ENCODE measurements at places on chromosomes 4 and X.
A peak's percentile ranks its signal among the peaks of the same experiment; 100 is the strongest.

GRCh38 chr4:82519776-82520175 lies 42.0 kb downstream of the TMEM150C start:
- no peak for DNase-seq

DNA sequence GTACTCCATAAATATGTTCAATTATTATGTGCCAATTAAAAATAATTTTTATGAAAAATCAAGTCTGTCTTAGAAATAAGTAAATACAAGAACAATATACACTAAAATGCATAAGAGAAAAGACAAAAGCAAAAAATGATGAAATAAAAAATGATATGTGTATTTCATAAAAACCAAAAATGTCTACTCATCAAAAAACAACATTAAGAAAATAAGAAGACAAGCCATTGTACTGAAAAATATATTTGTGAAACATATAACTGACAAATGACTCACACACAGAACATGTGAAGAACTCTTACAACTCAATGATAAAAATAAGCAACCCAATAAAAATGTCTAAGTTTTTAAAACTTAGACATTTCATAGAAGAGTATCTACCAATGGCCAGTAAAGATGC lies 34.1 kb upstream of the ENOX2 start:
- no peak for DNase-seq

DNA sequence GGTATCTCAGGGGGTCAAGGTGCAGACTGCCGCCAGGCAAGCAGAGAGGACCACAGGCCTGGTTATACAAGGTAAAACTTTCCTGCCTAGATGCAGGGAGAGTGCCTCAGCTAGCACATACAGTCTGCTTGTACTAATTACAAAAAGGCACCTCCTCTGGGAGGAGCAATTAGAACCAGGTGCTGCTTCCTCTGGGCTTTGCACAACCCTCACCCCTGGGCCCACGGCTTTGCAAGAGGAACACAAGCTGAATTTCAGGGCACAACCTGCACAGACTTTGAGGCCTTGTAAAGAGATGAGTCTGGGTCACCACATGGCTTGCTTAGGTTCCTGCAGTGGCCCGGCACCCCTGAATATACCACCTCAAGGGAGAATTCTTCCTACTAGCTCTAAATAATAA lies 9.2 kb upstream of the CITED1 start:
- DNase-seq = no peak

- peak; percentile 12 for DNase-seq
These were observed 16.6 kb upstream of the PTCHD1 start for GRCh38 chrX:23317799-23318724.

- no peak for DNase-seq
These were observed 18.3 kb upstream of the ACSL1 start for GRCh38 chr4:184843984-184844554.

- DNase-seq = no peak
These were observed 36.3 kb downstream of the GPR143 start for GRCh38 chrX:9729171-9729885.

DNA sequence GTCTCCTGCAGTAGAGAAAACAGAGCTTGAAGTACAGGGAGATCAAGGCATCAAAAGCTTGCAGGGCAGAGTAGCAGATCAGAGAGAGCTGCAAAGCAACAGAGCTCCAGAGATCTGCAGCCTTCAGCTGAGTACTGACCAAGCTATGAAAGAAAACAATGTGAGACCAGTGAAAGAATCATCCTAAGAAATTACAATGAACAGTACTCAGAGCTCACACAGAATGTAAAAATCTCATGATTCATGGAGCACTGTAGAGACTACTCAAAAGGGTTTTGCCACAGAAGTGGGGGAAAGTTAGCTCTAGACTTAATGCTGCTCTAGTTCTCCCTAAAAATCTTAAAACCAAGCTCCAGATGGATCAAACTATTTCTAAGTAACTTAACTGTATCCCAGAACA lies 80.0 kb upstream of the MAB21L2 start:
- DNase-seq = no peak

DNA sequence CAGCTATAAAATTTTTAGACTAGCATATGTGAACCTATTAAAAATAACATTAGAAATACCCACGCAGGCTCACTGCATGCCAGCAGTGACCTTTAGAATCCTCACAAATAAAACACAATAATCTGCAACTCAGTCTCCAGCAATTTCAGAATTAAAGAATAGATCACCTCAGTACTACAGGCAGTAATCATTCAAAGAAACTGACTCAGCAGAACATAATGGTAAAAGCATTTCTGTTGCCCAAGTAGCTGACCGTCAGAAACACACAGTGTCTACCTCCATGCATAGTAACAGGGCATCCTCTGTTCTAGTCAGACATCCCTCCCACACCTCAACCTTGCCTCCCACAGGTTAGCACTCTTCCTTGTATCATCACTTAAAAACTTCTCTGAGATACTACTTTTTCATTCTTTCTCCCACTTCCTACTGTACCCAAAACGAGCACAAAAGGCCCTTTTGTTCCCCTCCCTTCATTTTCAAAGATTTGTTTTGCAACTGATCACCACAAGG lies 65.7 kb upstream of the BEND2 start:
- DNase-seq = no peak

DNA sequence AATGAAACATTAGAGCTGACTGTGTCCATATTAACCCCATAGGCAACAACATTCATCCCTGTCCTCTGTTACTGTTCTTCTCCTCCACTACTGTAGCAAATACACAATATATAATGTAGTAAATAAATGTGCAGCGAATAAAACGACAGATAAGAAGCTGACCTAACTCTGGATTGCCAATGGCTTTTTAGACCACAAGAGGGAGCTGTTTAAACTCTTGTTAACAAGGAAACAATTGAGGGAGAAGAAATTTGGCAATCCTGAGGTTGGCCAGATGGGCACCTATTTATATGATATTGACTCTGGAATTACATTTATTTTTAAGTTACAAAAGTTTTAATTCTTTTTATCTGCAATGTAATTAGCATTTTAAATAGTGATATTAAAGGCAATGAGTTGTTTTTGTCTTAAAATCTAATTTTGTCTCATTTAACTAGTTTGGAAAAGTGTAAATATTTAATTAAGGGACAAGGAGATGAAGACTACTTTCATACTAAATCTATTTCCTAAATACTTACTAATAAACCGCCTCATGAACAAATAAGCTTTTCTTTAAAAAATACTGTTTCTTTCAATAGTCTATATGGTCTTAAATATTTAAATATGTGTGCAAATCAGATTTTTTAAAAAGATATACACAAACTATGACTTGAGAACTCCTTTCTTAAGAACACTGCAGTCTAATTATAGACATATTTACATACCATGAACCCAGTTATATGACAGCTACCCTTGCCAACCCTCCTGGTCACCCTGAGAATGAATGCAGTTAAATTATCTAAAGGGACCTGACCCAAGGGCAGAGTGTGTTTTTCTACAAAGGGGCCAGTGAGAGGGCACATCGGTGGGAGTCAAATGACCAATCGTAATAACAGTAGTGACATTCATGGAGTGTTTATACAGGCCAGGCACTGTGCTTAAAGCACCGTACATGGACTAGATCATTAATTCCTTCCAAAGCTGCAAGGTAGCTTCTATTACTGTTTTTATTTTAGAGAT lies 52.9 kb upstream of the HPF1 start:
- DNase-seq = peak; percentile 12

DNA sequence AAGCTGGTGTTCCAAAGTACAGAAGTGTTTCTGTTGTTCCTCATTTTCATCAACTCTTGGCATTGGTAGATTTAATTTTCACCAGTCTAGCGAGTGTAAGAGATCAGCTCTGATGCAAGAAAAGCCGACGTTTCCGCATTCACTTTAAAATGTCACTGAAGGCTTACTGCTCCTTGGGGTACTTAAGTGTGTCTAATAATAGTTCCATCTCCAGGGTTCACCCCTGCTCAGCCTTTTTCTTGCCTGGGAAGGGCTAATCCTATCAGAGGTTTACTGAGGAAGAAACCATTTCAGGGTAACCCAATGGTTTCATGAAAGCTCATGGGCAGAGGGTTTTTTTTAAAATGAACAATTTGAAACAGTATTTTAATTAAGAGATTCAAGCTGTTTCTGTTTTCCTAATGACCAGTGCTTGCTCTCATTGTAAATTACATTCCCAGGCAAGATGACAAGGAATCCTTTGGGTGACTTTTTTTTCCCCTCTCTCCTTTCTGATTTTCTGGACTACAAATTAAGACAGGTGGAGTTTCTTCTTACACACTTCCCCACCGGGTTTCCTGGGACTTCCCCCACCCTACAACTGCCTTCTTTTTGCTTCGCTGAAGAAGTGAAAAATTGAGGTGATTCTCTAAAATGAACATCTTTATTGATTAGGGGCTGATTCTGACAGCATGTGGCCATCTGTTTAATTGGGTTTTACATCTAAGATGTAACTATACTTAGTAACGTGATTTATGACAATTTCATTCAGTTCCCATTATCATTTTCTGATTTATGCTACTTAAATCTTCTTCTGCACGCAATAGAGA lies 78.7 kb upstream of the CBLL2 start:
- DNase-seq = no peak

DNA sequence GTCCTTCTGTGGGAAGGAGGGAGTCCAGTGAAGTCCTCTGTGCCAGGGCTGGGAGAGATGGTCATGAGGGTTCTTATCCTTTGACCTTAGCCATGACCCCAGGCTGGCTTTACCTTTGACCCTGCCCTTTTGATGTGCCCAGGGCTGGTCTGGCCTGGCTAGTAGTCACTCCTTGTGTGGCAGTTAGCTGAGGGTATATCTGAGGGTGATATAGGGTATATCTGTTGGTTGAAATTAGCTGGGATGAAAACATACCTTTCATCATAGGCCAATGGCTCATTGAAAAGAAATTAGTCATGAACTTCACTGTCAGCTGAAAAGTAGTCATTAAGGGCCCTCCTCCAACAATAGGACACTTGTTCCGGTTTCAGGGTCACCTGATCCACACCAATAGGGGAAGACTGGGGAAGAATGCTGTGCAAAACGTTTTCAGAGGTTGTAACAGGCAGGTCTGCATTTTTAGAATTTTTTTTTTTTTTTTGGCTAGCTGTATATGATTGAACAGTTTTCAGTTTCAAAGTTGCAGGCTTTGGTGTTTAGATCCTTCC lies 74.6 kb upstream of the STOX2 start:
- no peak for DNase-seq

DNA sequence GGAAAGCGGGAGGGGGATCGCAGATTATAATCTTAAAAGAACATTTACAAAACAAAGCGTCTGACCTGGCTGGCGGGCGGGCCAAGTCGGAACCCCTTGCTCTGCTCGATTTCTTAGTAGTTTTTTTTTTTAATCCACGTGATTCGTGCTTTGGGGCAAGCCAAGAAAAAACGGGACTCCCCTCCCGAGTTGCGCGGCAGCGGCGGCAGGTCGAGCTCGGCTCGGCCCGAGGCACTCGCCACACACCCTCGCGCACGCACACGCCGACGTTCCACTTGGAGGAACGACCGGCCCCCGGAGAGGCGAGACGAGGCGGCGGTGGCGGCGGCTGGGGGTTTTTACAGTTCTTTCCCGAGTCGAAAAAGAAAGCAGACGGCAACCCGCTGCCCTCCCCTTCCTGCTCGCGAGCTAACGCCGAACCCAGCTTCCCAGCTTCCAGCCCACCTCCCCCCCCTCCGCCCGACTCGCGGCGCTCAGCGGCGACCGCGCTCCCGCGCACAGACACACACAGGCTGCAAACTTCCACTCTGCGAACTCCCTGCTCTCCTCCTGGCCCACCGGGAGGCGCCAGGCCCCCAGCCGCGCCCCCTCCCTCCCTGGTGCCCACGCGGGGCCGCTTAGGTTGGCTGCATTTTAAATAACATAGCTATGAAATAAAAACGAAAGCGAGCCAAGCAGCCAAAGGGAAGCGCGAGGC lies 1.2 kb downstream of the BCOR start:
- DNase-seq = peak; percentile 70

GRCh38 chrX:16212024-16212423 lies 44.7 kb downstream of the MAGEB17 start:
- DNase-seq = no peak

- no peak for DNase-seq
These were observed 92.0 kb downstream of the PDGFRA start for GRCh38 chr4:54320826-54321685.

- DNase-seq = no peak
These were observed 8.0 kb upstream of the ODAPH start for GRCh38 chr4:75547647-75548387.

GRCh38 chrX:121666171-121666570 lies 618.8 kb downstream of the GLUD2 start:
- DNase-seq = no peak

Data from T-helper 1 cell (primary cell).